Stimulated activated CD4-positive, alpha-beta T cell treated with anti-CD3 and anti-CD28 coated beads, Interleukin-12 subunit alpha, Interleukin-12 subunit beta, amount 100 ng/mL, for 4 hours (primary cell): ENCODE measurements at places on chromosomes 5 and 9.

- DNase-seq: no peak
These were observed 179.5 kb downstream of the TRIO start for GRCh38 chr5:14322437-14323187.

GRCh38 chr5:170361116-170361515 lies 28.1 kb downstream of the KCNMB1 start:
- DNase-seq: no peak

GRCh38 chr5:123753937-123754891 lies 242.2 kb downstream of the CSNK1G3 start:
- DNase-seq: no peak

DNA sequence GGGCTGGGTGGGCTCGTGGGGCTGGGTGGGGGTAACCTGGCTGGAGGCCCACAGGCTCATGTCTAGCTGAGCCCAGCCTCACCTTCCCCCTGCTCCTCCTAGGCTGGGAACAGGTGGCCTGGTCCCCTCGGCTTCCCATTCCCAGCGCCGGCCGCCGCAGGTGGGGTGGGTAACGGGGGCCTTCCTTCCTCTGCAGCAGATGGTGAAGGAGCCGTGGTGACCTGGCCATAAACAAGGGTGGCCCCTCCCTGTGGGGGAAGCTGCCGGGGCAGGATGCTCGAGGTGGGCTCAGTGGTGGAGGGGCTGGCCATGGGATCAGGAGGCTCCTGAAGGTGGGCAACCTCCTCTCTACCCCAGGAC lies 41.0 kb upstream of the EGFL7 start:
- DNase-seq: no peak

GRCh38 chr9:11072176-11072575 lies 459.4 kb upstream of the PTPRD start:
- DNase-seq: no peak

GRCh38 chr5:132850066-132850465 lies 16.2 kb downstream of the GDF9 start:
- DNase-seq: no peak

DNA sequence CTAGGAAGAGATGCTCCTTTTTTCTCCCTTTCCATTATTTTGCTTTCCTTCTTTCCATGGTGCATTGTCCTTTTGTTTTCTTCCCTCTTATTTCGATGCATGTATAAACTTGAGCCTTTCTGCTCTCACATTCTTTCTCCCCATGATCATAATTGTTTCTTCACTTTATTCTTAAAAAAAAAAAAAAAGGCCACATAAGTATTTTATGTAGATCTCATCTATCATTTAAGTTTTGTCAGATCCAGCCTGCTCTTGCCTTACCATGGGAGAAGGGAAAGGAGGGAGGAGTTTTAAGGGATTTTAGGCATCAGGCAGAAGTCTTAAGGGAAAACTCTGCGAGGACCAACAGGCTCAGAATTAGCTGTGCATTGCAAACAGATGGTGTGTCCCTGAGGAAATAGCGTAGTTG lies 11.1 kb downstream of the TGFBR1 start:
- DNase-seq: no peak
